ENCODE measurements at places on chromosomes 16 and 17.
A peak's percentile ranks its signal among the peaks of the same experiment; 100 is the strongest.

DNA sequence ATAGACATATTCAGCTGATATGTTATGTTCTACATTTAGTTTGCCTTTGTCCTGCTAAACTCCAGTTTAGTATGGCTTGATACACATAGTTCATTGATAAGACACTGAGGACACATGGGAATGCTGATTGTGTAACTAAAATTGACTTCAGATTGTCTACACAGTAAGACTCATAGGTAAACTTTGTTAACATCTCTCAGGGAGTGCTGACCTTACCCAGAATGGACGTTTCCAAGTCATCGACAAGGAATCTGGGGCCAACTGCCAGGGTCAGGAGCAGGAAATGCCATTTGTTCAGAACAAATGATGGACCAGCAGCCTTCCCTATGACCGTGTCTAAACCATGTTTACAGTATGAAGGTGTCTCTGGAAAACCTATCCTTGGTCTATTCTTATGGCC lies 58.7 kb downstream of the DYNLRB2 start:
- DNase-seq = no peak

DNA sequence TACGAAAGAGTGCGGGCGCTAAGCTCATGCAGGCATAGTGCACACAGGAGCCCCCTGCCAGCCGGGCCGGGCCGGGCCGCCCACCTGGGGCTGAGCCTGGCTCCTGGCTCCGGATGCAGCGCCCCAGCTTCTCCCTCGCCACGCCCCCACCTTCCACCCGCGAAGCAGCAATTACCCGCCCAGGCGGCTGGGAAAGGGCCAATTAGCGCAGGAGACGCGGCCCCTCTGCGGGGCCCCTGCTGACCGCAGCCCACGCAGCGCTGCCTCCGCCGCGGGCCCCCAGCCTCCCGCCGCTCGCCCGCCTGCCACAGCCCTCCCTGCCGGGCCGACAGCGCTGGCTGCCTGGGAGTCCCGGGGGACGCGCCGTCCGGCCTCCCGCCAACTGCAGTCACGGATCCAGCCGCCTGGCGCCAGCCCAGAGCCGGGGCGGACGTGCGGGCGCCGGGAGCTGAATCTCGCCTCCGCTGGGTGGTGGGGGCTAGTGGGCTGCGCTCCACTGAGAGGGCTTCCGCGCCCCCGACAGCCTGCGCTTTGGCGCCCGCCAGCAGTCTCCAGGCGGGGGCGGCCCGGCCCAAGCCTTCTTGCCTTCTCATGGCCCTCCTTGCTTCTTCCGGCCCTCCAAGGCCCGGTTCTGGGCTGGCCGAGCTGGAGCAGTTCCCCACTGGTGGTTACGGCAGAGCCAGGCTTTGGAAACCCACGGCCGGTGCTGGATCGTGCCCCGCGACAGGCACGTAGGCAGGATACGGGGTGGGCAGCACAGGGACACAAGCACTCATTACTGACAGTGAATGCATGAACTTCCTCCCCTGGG lies 14.9 kb upstream of the CBFB start:
- peak; percentile 72 for DNase-seq

DNA sequence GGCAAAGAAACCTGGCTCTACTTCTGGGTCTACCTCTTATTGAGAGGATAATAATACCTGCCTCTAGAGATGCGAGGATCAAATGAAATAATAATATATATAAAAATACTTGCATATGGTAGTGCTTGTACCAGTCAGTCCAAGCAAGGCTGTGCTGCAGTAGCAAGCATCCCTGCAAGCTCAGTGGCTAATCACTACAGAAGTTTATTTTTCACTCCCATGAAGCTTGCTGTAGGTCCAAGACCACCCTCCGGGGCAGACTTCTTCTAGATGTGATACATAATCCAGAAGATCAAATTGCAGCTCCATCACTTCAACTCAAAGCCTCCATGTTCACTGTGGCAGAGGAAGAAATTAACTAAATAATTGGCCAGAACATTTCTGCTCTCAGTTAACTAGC lies 48.9 kb upstream of the NKD1 start:
- no peak for DNase-seq

DNA sequence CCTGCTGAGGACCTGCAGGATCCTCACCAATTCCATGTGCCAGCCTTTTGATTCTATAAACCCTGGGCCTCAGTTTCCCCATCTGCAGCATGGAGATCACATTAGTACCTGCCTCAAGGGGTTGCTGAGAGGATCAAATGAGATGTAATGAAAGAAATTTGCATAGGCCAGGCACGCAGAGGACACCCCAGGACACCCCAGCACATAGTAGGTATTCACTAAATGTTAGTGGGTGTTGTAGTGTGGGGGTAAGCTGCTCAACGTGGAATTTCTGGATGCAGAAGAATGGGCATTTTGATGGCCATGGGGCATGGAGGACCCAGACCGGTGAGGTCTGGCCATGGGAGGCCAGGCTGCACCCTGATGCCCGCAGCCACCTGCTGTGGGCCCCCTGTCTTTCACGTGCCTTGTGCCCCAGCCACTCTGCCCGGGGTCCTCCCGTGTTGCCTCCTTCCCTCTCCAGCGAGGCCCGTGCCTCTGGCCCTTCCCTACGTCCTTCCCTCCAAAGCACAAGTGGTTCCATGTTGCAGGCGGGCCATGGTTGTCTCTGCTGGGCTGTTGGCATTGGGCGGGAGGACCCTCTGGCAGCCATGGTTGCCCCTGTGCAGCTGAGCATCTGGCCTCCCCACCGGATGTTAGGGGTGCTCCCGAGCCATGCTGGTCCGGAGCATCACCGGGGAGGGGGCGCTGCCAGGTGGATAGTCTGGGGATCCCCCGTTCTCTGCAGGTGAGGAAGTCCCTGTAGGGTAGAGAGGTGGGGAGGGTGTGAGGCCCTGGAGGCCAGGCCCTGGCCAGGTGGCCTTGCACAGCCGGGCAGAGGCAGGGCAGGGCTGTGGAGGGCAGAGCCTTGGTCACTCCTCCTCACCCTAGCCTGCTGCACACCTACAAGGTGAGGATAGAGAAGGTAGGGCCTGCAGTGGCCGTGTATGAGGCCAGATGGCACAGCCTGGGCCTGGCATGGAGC lies 8.6 kb downstream of the MAP2K3 start:
- no peak for DNase-seq

GRCh38 chr17:72117535-72118334 lies 3.1 kb upstream of the SOX9 start:
- DNase-seq = no peak

GRCh38 chr16:23952128-23952970 lies 116.6 kb downstream of the PRKCB start:
- DNase-seq = no peak

- no peak for DNase-seq
Observed at GRCh38 chr16:19127674-19128131, 13.9 kb downstream of the ITPRIPL2 start.

DNA sequence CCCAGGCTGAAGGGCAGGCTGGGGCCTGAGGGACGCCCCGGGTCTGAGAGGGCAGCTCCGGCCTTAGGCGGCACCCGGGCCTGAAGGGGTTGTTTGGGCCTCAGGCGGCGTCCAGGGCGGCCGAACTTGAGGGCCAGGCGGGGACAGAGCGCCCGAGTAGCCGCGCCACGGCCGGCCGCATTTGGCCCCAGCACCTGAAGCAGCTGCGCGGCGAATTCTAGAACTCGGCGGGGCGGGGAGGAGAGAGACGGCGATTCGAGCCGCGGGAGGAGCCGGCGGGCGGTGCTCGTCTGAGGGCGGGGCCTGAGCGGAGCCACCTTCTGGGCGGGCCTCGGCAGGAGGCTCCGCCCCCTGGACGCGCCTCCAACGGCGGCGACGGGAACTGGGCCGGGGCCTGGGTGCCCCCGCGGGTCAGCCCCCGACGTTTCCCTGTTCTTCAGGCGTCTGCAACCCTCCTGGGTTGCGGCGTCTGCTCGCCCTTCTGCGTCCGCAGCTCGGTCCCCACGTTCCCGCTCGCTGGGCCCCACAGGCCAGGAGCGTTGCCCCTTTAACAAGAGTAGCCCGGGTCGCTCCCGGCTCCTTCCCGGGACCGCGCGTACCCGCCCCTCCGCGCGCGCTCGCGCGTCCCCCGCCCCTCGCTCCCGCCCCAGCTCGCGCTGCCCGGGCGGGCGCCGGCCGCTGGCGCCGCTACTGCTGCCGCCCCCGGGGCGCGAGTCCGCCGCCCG lies at the start of the genes INCA1 and KIF1C:
Gene INCA1 (minus strand): TSS at position 221 of the 725 bp plus-strand sequence. CDS start 3,085 bp downstream, outside the sequence.
Gene KIF1C (plus strand): TSS at position 649 of the 725 bp plus-strand sequence. CDS start 2,297 bp downstream, outside the sequence.
- DNase-seq = peak; percentile 91

- DNase-seq = no peak
Observed at GRCh38 chr16:2244301-2244700, 7.1 kb downstream of the ECI1 start.

GRCh38 chr17:77366558-77367245 lies 225.9 kb downstream of the SEC14L1 start:
- no peak for DNase-seq

DNA sequence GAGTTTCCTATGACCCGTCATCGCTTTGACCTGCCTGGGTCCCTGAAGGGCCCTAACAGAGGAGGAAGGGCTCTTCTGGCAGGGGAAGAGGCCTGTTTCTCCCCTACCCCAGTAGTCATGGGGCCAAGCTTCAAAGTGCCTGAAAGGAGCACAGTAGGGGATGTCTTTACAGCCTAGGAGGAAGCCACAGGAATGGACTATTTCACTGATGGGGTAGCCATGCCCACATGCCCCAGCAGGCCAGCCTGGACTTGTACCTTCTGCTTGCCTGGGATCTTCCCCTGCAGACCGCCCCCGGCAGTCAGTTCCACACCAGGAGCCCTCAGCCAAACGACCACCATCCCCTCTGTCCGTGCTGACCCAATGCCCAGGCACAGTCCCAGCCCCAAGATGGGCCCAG lies 41.8 kb upstream of the PEMT start:
- no peak for DNase-seq

DNA sequence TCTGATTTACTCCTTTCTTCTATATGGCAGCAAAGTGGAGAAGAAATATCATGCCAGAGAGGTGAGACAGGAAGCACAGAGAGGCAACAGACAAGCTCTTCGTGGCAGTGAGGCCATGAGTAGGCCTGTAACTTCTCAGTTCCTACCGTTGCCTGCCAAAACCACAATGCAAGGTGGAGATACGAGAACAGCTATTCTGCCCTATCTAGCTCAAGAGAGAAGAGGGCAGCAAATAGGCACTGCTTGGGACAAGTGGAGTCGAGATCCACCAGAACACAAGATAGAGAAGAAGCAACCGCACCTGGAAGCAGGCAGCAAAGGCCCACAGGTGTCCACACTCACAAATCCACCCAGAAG lies 24.8 kb downstream of the RANBP10 start:
- no peak for DNase-seq

- DNase-seq = no peak
Observed at GRCh38 chr17:28563475-28563874, 7.8 kb downstream of the PIGS start.

- DNase-seq = no peak
Observed at GRCh38 chr16:12586701-12587100, 217.0 kb downstream of the CPPED1 start.

DNA sequence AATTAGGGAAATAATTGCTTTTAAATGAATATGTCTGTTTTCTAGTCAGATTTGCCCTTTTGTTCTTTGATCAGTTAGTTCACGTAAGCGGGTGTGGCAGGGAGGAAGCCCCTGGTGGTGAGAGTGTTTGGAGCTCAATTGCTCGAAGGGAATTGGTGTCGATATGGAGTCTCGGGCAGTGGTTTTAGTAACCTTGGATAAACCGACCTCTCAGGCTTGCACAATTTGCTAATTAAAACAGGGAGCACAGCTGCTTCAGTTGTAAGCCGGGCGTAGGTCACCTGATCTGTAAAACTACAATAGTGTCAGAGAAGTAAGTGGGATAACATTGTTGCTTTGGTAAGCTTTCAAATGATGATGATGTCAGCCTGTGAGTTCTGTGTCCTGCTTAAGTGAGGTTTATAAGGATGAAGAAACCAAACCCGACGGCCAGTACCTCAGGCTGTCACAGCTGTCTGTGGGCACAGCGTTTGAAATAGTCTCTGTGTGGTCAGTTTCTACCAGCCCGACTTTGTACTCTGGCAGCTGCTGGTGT lies 2.9 kb downstream of the ZNF750 start:
- no peak for DNase-seq

- DNase-seq = no peak
Observed at GRCh38 chr16:84544031-84544773, 39.7 kb upstream of the MEAK7 start.

GRCh38 chr16:63816276-63816675 lies 1305.6 kb downstream of the CDH11 start:
- no peak for DNase-seq

- no peak for DNase-seq
Observed at GRCh38 chr17:58706351-58707140, 14.1 kb downstream of the RAD51C start.

DNA sequence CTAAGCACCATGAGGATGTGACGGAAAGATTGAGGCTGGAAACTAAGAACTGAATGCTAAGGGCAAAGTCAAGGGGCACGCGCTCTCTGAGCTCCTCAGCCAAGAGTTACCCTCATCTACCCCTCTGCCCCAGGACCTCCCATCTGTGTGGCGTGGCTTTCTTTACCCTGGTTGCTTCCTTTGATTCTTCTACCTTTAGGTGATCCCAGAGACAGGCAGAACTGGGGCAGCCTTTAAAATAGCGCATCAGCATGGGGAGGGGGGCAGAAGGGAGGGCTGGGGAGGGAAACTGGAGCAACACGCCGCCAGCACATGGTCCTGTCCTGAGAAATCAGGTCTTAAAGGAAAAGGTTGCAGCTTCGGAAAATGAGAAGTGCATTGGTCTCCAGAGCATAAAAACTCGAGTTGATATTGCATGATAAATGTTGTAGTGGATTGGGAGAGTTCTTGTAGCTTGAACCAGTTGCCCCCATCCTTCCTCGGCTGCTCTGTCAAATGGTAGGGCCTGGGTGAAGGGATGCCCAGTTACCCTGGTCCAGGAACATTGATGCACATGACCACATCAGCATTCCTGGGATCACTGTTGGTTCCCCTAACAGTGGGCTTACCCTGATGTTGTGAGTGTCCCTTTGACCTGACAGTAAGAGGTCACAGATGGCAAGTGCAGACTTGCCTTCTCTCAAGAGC lies 29.7 kb downstream of the LDHD start:
- DNase-seq = no peak

- no peak for DNase-seq
Observed at GRCh38 chr17:66655861-66656260, 179.1 kb upstream of the CACNG5 start.

- no peak for DNase-seq
Observed at GRCh38 chr17:79213305-79213704, 138.7 kb downstream of the ENGASE start.

DNA sequence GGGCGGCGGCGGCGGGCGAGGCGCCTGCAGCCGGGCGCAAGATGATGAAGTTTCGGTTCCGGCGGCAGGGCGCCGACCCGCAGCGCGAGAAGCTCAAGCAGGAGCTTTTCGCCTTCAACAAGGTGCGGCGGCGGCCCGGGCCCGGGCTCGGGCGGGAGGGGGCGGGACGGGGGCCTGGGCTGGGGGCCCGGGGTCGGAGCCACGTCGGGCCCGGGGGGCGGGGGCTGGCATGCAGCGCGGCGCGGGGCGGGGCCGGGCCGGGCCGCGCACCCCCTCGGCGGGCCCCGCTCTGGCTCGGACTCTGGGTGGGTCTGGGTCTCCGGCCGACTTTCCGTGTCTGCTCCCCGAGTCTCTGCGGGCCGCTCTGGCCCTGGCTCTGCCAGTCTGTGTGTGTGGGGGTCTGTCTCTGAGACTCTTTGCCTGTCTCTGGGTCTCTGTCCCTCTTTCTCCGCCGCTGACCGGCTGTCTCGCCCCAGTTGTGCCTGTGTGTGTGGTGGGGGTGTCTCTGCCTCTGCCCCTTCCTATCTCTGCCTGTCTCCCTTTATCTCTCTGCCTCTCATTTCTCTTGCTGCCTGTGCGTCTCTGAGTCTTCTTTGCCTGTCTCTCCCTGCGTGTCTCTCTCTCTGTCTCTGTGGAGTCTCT lies 328 bp downstream of the LLGL1 start:
- DNase-seq = peak; percentile 14

GRCh38 chr16:68147444-68147843 lies 62.3 kb downstream of the NFATC3 start:
- no peak for DNase-seq

- DNase-seq = no peak
Observed at GRCh38 chr17:50604513-50604912, 30.2 kb upstream of the ABCC3 start.
